ENCODE measurements at places on chromosomes 1 and 21.

GRCh38 chr1:108050158-108050557 is 85.2 kb upstream of the VAV3 start:
- DNase-seq: no peak

DNA sequence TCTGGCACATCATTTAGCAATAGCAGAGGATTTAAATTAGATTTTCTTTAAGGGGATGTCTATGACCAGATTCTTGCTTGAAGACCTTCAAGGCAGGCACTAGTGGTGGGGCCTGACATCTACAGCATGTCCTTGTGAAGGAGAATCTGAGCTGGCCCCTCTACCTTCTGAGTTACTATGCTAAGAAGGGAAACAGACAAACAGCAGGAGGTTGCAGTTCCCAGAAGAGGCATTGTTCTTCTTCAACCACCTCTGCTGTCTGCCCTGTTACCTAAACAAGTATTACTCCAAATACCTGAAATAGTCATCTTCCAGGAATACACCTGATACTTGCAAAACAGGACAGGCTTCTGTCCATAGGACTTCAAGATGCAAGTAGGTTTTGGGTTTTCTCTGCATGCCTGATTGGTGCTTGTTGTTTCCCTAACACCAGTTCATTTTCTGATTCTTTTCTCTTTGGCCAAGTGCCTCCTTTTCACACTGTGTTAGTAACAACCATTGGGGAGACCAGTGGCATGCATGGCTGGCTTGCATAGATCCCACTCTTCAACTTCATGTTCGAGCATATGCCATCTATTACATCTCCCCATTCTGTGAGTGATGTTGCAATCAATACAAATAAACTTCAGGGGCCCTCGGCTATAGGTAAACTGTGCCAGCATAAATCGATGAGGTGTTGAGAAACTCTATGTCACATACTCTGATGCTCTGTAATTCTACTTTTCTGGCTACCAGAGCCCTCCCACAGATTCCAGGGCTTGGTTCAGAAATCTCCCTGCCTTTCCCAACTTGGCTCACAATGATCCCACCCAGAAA is 93.0 kb upstream of the DUSP10 start:
- no peak for DNase-seq

DNA sequence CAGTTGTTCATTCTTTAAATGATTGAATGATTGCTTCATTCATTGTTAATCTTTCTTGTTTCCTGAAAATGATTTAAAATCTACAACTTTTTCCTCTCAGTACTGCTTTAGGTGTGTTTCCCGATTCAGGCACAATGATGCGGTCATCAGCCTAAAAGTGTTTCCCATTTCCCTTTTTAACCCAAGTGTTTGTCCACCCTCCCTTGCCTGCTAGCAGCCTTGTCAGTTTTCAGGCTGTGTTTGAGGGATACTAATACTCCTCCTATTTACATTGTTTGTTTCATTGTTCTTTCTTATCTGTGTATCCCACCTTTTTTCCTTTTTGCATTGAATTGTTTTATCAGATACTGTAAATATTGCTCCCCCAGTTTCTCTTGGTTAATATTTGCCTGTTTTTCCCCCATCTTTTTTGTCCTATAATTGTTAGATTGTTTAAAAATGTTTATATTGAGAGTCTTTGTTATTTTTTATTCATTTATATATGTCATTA is 131.1 kb downstream of the KIAA0319L start:
- no peak for DNase-seq

GRCh38 chr1:4665456-4665855 is 11.0 kb downstream of the AJAP1 start:
- DNase-seq: no peak

GRCh38 chr1:222095606-222096475 is 354.0 kb upstream of the DUSP10 start:
- DNase-seq: peak; percentile 18

- DNase-seq: peak; percentile 27
Observed at GRCh38 chr1:206556750-206557635, 49.7 kb downstream of the RASSF5 start.

GRCh38 chr1:21904704-21905520 is 32.2 kb downstream of the HSPG2 start:
- no peak for DNase-seq

Data from HuH-7.5 (cell line).